ENCODE measurements at places on chromosomes 7 and 10. TPM values are rescaled to one million over a fixed set of nuclear protein-coding genes. Genes with fewer than 3 reads are reported as not detected.

GRCh38 chr10:26739071-26739631 is 41.6 kb downstream of the PDSS1 start:
- DNase-seq = no peak

OPN1SW gene
- total RNA-seq = not detected

EVX1 gene
- not detected for total RNA-seq

FKBP6 gene
- not detected for total RNA-seq

RAMP3 gene
- total RNA-seq = not detected

DNA sequence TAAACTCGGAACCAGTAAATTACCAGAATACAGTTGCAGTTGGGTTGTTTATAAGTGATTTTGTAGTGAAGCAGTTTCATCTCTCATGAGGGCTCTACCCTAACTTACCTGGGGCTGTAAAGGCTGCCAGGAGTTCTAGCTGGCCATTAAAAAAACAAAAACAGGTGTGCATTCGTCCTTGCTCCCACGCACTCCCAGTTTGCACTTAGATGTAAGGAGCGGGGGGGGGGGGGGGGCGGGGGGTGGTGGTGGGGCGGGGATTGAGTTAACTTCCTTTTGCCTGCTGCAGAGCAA is 2.3 kb upstream of the PFKFB3 start:
- DNase-seq = no peak
